ENCODE measurements at places on chromosomes 13 and 19.

- no peaks in the 10 kb centered on the region for H3K36me3 ChIP-seq
- H3K27me3 ChIP-seq, result peaks cover 12% of the 10 kb centered on the region
- DNase-seq, result no peak
- no peak overlapping the region for H3K27ac ChIP-seq
- no peaks in the 10 kb centered on the region for H3K4me1 ChIP-seq
- no peak overlapping the region for H3K4me3 ChIP-seq
These were observed 1.6 kb downstream of the METTL21C start for GRCh38 chr13:102693250-102693649.

GRCh38 chr19:32519023-32519422 lies 62.0 kb upstream of the PDCD5 start:
- no peaks in the 10 kb centered on the region for H3K36me3 ChIP-seq
- peaks cover 15% of the 10 kb centered on the region for H3K4me1 ChIP-seq
- H3K4me3 ChIP-seq, result no peak overlapping the region
- H3K27me3 ChIP-seq, result peaks cover 3% of the 10 kb centered on the region

- H3K27me3 ChIP-seq, result peaks cover 25% of the 10 kb centered on the region
- H3K27ac ChIP-seq, result no peak overlapping the region
- H3K4me1 ChIP-seq, result peaks cover 1% of the 10 kb centered on the region
- no peak for DNase-seq
- no peaks in the 10 kb centered on the region for H3K36me3 ChIP-seq
These were observed 8.8 kb upstream of the KLK15 start for GRCh38 chr19:50842130-50842529.

DNA sequence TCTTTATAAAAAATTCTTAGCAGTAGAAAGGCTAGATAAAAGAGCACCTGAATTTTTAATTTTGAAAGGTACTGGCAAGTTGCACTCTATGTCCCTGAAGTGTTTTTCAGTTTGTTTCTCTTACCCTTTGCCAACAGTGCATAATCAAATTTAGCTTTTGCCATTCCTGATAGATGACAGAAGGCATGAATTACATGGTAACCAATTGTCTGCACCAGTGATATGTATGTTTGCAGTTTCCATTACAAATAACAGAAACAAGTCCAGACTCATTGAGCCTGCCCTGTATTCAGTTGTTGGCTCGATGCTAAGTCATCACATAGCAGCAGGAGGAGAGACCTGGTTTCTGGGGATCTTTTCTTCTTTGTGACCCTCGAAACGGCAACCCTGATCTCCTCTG lies 309.8 kb downstream of the DNAJC15 start:
- no peaks in the 10 kb centered on the region for H3K4me1 ChIP-seq

GRCh38 chr19:36115453-36116343 lies at the start of gene TBCB:
Gene TBCB, plus strand, starts transcription at chr19:36115468. Its CDS starts 93 bp downstream, at chr19:36115561.
- H3K27me3 ChIP-seq, result peaks cover 5% of the 10 kb centered on the region
- peaks cover 30% of the 10 kb centered on the region for H3K36me3 ChIP-seq
- peak within 1 kb of the TSS; percentile 99 for H3K27ac ChIP-seq
- DNase-seq, result peak; percentile 89
- H3K4me1 ChIP-seq, result peaks cover 40% of the 10 kb centered on the region
